Activated CD8-positive, alpha-beta memory T cell treated with anti-CD3 and anti-CD28 coated beads for 24 hours (primary cell): ENCODE measurements at places on chromosomes 12 and 14.

- DNase-seq, result no peak
Measured at GRCh38 chr14:58171090-58171489, 19.1 kb upstream of the ARMH4 start.

GRCh38 chr14:21617614-21618013 is 17.1 kb downstream of the OR10G2 start:
- no peak for DNase-seq

DNA sequence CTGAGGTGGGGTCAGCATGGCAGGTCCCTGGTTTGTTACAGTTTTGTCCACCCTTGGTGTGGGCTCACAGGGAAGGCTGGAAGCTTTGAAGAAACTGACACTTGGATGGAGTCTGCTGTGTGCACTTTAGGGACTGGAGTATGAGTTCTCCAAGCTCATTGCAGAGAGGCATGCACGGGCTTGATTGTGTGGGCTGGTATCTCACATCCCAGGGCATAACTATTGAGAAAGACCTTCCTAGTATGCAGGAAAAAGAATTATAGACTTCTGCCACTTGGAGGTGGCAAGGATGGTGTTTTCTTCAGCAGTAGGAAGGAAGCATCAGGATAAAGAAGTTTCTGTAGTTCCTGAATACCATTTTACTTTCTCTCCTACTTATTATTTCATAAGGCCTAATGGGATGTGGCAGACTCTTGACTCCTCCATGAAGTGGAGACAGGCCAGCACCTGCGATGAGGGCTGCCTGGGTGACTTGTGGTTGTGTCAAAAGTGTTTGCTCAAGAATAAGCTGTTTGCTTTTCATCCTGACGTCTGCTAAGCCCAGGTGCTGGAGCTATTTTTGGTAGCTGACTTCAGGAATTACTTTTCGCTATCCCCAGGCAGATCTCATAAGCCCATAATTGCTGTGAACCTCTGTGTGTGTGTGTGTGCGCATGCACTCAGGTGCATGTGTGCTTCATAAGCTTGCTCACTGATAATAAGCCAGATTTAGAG is 125.8 kb downstream of the KTN1 start:
- no peak for DNase-seq

- no peak for DNase-seq
Measured at GRCh38 chr14:63770187-63770807, 42.4 kb upstream of the SGPP1 start.

DNA sequence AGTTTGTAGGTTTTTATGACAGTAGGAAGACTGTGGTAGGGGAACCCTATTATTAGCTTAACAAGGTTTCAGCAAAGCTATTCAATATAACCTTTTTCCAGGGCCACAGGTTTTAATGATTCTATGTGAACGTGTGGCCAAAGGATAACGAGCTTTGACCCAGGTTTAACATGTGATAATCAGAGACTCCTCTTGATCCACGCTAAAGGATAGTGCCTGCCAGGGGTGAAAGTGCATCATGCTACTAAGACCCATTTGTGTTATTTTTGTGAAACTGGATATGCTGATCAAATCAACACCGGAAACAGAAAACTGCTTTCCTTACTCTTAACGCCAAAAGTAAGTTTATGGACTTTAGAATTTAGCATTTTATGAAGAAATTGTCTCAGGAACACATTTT is 909 bp upstream of the TAOK3 start:
- DNase-seq, result no peak

GRCh38 chr12:29208936-29209701 is 60.0 kb downstream of the FAR2 start:
- DNase-seq, result no peak

DNA sequence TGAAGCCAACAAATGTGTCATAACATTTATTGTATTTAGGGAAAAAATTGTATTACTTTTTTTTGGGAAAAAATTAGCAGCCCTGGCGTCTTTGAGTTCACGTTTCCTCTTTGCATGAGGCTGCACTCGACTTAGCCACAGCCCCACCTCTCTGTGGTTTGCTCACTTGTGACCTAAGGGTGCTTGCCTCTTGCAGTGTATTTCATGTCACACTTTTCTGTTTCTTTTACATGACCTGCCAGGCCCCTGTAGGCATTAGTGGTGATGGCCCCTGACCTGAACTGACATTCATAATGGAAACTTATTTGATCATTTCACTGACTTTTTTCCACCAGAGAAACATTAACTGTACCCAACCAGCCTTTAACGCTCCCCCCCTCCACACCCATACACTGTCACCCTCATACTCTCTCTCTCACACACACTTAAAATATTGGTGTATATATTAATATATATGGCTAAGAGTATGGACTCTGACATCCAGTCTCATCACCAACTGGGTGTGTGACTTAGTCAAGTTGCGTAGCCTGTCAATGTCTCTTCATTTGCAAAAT is 122.9 kb downstream of the PRKCH start:
- peak; percentile 74 for DNase-seq

- no peak for DNase-seq
Measured at GRCh38 chr14:91744068-91744480, 12.2 kb upstream of the CATSPERB start.

DNA sequence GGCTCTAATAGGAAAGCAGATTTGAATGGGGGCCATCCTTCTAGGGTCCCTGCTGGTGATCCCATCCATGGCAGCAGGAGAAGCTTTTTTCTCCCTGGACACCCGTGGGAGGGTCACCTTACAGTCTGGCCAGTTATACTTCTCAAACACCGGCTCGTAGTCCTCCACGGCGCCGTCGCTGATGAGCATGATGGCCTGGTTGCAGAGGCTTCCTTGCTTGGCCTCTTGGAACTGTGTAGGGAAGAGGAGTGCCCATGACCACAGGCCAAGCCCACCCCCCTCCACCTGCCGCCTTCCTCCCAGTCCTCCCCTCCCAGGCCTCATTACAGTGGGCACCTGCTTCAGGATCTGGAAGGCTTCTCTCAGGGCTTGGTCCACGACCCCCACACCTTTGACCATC is 33.8 kb downstream of the CACNA2D4 start:
- no peak for DNase-seq

- DNase-seq, result no peak
Measured at GRCh38 chr12:96711364-96711763, 195.7 kb upstream of the NEDD1 start.

DNA sequence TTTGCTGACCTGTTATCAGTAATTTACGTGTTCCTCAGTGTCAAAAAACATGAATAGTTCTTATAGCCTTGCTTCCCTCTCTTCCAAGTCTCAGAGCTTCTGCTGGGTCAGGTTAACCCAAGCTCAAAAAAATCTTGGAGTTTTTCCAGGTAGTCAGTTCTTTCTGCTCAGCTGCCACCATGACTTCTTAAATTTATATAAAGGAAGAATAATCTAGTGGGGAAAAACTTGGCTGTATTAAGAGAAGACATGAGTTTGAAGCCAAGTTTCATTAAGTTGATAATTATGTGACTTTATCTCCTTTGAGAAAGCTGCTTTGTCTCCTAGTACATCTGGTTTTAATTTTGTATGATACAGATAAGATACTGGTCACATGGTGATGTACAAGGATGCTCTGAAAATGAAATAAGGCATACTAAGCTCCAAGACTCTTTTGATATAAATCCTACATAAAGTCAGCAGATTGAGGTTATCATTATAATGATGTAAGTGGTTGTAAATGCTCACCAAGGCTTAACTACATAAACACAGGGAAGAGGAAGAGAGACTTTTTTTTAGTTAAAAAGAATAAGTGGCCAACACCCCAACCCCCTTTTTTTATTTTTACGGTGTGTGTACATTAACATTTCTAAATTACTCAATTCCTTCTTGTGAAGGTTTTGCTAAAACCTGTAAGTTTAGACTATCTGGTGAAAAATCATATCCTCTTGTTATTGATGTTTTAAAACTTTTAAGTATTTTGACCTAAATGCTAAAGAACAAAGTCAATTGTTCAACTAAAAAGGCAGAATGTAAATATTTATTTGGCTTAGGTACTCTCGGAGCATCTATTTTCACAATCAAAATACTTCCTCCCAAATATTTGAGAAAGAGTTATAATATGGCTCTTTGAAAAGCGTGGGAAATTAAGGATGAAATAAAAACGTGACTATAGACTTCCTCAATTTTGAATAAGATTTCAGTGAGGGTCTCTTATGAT is 84.1 kb upstream of the SLC38A2 start:
- DNase-seq, result no peak

DNA sequence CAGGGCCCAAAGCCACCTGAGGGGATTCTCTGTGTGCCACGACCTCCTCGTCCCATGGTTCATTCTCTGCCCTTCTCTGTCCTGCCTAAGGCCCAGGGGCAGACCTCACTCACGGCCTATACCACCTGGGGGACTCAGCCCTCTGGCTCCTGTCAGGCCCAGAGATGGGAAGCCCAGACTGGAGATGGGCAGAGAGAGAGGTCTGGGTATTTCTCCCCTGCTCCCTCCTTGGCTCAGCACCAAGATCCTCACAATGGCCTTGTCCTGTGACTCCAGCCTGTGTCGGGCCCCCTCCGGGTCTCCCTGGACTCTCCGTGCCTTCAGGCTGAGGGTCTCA is 46.9 kb upstream of the BCL11B start:
- DNase-seq, result no peak

- DNase-seq, result no peak
Measured at GRCh38 chr14:92539419-92539818, 25.8 kb downstream of the RIN3 start.

DNA sequence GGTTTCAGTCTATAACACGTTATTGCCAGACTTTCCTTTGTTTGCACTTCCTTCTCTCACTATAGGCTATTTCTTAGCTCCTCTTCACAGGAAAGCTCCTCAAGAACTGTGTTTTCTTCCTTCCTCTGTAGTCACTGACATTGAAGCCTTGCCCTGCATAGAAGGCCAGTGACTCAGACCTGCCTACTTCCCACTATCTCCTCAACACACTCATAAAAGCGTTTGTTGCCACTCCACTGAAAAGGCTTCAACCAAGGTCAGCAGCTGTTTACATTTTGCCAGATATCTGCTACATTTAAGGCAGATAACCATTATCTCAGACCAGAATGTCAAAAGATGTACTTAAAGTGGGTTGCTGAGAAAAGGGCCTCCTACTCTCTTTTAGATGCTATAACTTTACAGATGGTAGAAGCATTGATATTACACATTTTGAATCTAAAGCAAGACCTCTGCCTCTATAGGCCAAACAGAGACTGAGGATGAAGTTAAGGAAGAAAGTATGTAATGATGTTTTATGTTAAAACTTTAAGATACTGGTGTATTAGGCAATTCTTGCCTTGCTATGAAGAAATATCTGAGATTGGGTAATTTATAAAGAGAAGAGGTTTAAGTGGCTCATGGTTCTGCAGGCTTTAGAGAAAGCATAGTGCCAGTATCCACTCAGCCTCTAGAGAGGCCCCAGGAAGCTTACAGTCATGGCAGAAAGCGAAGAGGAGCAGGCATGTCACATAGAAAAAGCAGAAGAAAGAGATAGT is 233.3 kb upstream of the FLRT2 start:
- no peak for DNase-seq

DNA sequence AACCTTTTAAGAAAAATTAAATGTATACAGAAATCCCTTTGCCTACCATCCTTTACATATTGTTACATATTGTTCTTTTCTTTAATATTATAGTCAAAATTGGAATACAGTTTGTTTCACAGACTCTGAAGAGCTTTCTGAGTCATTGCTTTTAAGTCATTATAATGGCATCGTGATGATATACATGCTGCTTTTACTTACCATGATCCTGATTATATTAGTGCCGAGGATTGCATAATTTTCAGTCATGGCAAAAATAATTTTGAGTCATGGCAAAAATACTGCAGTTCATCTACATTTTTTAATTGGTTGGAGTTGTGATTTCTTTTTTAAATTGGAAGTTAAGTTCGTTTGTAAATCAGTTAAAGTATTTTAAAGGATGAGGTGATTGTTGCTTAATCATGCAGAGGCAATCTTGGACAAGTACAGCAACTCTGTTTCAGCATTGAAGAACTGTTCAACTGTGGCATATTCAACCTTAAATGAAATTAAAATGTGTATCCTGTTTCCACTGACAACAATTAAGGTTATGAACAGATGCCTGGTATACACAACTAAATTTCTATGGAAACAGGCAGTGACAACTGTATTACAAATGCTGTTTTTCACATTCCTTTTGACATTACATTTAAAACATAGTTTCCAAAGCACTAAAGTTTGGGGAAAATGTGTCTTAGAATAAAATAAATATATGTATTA is 142.3 kb downstream of the PCNX1 start:
- DNase-seq, result no peak

- no peak for DNase-seq
Measured at GRCh38 chr12:46386877-46387629, 14.5 kb upstream of the SLC38A2 start.

DNA sequence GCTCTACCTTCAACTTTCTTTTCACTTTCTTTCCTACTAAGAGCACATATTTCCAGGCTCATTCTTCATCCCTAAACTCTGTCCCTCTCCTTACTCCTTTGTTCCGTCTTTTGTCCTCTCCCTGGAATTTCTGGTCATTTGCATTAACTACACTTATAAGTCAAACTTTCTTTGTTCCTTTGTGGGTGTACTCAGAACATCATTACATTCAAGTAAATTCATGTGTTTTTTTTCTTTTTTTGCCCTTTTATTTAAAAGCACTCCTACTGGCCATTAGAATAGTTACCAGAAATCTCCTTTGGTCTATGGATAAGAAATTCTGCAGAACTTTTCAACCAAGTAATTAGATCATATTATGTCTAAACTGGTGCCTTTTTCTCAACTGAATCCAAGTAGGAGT is 802.6 kb downstream of the DIO2 start:
- no peak for DNase-seq

- no peak for DNase-seq
Measured at GRCh38 chr12:31267966-31268365, 58.0 kb downstream of the SINHCAF start.

DNA sequence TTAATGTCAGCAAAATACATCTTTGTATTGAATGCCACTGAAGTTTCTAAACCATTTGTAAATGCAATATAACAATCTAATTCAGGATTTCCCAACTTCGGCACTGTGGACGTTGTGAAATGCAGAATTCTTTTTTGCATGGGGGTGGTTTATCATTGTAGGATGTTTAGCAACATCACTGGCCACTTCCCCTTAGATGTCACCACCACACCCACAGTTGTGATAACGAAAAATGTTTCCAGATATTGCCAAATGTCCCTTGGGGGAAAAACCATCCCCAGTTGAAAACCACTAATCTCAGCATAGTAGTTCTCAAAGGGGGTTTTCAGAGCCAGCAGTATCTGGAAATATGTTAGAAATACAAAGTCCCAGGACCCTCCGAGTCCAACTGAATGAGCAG is 203.3 kb downstream of the NAV3 start:
- no peak for DNase-seq

- no peak for DNase-seq
Measured at GRCh38 chr12:57211791-57212700, 4.5 kb upstream of the NXPH4 start.
